Airway epithelial cell (primary cell): ENCODE measurements at places on chromosomes 5 and 9. TPM values are rescaled to one million over a fixed set of nuclear protein-coding genes. Genes with fewer than 3 reads are reported as not detected.

The CATSPER3 gene
- total RNA-seq: 0.07 TPM in 1 of 2 replicates, not detected in the other

The EPB41L4A gene
- total RNA-seq: 4.7 and 29.8 TPM in 2 replicates

The ANKDD1B gene
- not detected in 2 replicates for total RNA-seq

The ANKRD18B gene
- total RNA-seq: 10.9 and 13.5 TPM in 2 replicates

The PPP3R2 gene
- not detected in 2 replicates for total RNA-seq

The TOMM5 gene
- total RNA-seq: 195 and 203 TPM in 2 replicates

The SMIM33 gene
- total RNA-seq: not detected in 2 replicates

The LMX1B gene
- total RNA-seq: not detected in 2 replicates

The TAF11L5 gene
- total RNA-seq: not detected in 2 replicates

The NDFIP1 gene
- 35.7 and 71.0 TPM in 2 replicates for total RNA-seq

The SUSD3 gene
- total RNA-seq: not detected in 2 replicates

The CDC20B gene
- not detected in 2 replicates for total RNA-seq

The SPINK5 gene
- 62.8 and 78.0 TPM in 2 replicates for total RNA-seq

The RXRA gene
- total RNA-seq: 40.1 and 65.9 TPM in 2 replicates

The SNX24 gene
- 11.8 and 15.1 TPM in 2 replicates for total RNA-seq

The TRIP13 gene
- total RNA-seq: 34.3 and 45.1 TPM in 2 replicates

The AMBP gene
- total RNA-seq: not detected in 2 replicates

The OR1Q1 gene
- not detected in 2 replicates for total RNA-seq

The FBP1 gene
- 0.19 and 0.21 TPM in 2 replicates for total RNA-seq

The DOK3 gene
- total RNA-seq: 0.99 and 1.9 TPM in 2 replicates

The TGFBR1 gene
- 34.0 and 42.2 TPM in 2 replicates for total RNA-seq

The MSH3 gene
- 9.4 and 12.3 TPM in 2 replicates for total RNA-seq

The KLHL3 gene
- 0.79 and 1.6 TPM in 2 replicates for total RNA-seq

The ARHGEF39 gene
- 5.5 and 6.5 TPM in 2 replicates for total RNA-seq

The C7 gene
- total RNA-seq: not detected in 2 replicates

The FOXD4 gene
- total RNA-seq: 0.21 TPM in 1 of 2 replicates, not detected in the other

The SPATA6L gene
- total RNA-seq: 0.23 and 1.1 TPM in 2 replicates

The PCDHA11 gene
- not detected in 2 replicates for total RNA-seq

The TMEM252 gene
- total RNA-seq: not detected in 2 replicates

The TNC gene
- 41.8 and 58.9 TPM in 2 replicates for total RNA-seq
